Bronchial epithelial cell (primary cell): ENCODE measurements at places on chromosomes 16 and 17.

DNA sequence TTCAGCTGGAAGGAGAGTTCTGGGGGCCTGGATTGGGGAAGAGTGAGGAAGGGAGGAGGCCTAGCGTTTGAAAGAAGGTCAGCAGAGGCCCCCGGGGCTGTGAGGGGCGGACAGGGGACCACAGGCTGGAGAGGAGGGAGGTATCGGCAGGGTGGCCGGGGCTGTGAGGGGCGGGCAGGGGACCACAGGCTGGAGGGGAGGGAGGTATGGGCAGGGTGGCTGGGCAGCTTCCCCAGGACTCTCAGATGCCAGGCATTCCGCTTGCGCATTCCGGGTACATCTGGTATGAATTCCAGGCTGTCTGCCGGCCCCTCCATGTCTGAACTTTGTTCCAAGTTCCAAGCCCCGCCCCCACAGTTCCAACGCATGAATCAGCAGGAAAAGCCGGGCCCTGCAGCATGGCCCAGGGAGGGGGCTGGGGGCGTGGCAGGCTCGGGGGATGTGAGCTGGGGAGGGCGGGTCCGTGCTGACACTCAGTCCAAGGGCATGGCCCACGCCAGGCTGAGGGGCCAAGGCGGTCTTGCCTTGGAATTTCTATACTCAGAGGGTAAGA lies 4.3 kb upstream of the TLCD2 start:
- peak; percentile 80 for DNase-seq

DNA sequence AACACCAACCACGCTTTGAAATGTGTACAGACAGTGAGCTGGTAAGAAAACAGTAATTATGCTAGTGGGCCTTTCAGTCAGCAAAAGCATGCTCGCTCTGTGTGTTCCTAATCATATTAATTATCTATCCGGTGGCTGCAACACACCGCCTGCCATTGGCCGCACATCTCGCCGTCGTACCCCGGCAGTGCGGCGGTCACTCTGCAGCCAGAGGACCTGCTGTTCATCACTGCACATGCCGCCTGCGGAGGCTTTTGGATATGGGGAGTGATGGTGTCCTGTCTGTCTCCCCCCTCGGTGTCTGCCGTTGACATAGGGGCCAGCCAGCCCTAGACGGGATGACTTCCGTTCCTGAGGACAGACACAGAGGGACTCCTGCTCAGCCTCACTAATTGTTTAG lies 68.5 kb downstream of the RPA1 start:
- DNase-seq = no peak

DNA sequence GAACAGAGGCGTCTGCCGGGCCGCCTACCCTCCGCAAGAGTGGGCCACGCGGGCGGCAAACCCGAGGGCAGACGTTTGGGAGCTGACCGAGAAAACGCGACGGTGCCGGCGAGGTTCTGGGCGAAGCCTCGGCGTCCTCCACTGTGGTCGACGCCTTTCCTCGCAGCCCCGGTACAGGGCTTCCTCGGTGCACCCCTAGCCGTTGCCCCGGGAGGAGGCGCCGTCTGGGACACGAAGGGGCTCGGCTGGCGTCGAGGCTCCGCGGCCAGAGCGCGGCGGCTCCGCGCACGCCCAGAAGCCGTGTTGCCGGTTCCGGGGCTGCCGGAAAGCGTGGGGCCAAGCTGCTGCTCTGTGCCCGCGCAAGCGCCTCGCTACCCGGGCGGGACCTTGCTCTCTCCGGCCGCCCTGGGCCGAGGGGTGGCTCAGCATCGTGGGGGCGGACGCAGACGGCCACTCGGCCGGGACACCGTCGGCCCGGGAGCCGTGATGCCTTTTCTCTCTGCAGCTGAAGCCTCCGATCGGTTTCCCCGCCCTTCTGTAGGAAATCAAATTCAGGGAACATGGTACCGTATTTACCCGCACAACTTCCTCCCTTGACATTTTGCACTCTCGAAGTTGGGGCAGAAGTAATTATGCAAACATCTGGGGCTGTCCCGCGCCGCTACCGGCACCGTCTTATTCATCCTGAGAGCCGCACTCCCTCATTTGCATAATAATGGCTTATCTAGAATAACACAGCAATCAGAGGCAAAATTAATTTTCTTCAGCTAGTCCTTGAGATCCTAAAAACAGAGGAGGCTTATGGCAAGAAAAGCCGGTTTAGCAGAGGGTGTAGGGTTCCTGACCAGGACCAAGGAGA lies 7.3 kb upstream of the CBX8 start:
- peak; percentile 20 for DNase-seq

- DNase-seq = no peak
These were observed 491 bp downstream of the GAS7 start for GRCh38 chr17:10197721-10198508.

DNA sequence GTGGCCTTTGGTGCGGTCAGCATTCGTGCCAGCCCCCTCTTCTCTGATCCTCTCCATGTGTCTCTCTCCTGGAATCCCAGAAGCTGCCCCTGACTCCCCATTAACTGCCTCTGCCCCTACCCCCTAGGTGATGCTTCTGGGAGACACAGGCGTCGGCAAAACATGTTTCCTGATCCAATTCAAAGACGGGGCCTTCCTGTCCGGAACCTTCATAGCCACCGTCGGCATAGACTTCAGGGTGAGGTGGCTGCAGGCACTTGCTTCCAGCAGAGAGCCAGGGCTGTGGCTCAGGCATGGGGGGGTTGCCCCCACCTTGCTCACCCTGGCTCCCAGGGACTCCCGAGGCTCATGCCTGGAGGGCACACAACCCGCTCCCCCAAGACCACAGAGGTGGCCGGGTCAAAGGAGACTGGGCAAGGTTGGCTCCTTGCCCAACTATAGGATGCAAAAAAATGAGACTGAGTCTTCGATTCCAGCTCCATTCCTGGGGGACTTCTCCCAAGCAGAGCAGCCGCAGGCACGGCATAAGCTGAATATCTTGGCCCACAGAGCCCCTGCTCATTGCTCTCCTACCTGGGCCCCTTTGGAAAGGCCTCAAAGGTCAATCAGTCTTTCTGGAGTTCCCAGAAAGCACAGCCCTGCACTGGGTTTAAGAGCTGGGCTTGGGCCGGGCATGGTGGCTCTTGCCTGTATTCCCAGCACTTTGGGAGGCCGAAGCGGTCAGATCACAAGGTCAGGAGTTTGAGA lies 3.8 kb downstream of the RAB37 start:
- DNase-seq = no peak

DNA sequence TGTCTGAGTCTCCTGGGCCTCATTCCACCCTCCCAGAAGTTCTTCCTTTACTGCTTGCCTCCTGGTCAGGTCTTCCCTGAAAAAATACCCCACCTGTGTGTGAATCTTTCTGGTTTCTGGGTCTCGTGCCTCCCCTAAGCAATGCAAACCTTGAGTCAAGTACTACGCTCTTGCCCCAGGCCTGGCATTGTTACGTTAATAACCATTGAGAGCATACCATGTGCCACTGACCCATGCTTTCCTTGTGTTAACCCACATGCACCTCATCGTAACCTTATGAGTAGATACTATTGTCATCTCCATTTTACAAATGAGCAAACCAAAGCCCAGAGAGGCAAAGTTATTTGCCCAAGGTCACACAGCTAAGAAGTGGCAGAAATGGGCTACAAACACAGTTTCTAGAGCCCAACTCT lies 25.4 kb upstream of the TOB1 start:
- no peak for DNase-seq

GRCh38 chr16:5028950-5029475 lies 4.7 kb downstream of the NAGPA start:
- DNase-seq = no peak

- no peak for DNase-seq
These were observed 72.5 kb downstream of the KNOP1 start for GRCh38 chr16:19645557-19645981.

DNA sequence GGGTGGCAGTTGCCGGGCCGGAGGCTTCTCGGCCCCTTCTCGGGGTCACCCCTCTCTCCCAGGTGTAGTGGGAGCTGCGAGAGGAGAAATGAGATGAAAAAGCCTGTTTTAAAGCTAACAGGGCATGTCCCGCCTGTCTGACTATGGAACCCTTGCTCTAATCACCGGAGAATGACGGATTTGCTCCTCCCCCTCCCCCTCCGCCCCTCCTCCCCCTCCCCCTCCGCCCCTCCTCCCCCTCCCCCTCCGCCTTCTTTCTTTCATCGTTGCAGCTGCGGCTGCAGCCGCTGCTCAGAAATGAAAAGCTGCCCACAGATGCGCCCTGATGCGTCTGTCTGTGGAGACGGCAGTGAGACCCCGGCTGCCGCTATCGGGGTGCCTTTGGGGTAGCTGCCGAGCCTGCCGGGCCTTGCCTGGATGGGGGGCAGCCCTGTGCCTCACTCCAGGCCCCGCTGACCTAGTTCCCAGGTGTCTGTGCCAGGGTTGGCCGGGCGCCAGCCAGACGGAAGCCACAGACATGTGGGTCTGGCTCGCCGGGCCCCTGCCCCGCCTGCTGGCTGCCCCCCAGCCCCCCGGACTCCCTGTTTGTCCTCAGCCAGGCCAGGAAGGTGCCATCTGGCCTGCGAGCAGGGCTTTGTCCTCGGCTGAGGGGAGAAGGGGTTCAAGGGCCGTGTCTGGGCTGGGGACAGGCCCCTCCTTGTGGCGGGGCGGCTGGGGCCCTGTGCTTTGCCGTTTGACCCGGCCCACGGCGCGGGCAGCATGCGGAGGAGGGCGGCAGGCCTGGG lies 37.7 kb downstream of the GINS2 start:
- no peak for DNase-seq
